ENCODE measurements at places on chromosomes 2 and 18. TPM values are rescaled to one million over a fixed set of nuclear protein-coding genes. Genes with fewer than 3 reads are reported as not detected.

Gene C2orf80
- total RNA-seq = not detected

Gene ATP6V1B1
- not detected for total RNA-seq

Gene CHN1
- total RNA-seq = 0.55 TPM

Gene ABCG5
- total RNA-seq = not detected

Gene PRKAG3
- not detected for total RNA-seq

Gene SKOR2
- total RNA-seq = not detected

Gene CACNB4
- total RNA-seq = 0.10 TPM

Gene KRTCAP3
- total RNA-seq = 7.4 TPM

Gene DCDC2C
- not detected for total RNA-seq

Gene ANKRD62
- total RNA-seq = not detected

Gene RHOB
- total RNA-seq = 2.2 TPM

Gene NYAP2
- not detected for total RNA-seq

Gene HRH4
- 0.17 TPM for total RNA-seq

Gene SAP130
- 29.9 TPM for total RNA-seq

Gene ZC3H6
- 16.4 TPM for total RNA-seq

Gene KCNIP3
- total RNA-seq = not detected

Gene LPIN1
- 58.4 TPM for total RNA-seq

Data from activated naive CD4-positive, alpha-beta T cell treated with anti-CD3 and anti-CD28 coated beads, Interleukin-2, amount 10 ng/mL, durations not matched to agents 5 hours and 36 hours (primary cell).